ENCODE measurements at places on chromosomes 3 and 15.

DNA sequence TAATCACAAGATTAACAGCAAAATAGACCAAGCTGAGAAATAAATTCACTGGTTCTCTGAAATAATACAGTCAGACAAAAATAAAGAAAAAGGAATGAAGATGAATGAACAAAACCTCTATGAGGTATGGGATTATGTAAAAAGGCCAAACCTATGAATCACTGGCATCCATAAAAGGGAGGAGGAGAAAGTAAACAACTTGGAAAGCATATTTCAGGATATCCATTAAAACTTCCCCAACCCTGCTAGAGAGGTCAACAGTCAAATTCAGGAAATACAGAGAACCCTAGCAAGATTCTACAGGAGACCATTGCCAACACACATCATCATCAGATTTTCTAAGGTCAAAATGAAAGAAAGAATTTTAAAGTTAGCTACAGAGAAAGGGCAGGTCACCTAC lies 649.7 kb upstream of the CBLB start:
- DNase-seq, result no peak

DNA sequence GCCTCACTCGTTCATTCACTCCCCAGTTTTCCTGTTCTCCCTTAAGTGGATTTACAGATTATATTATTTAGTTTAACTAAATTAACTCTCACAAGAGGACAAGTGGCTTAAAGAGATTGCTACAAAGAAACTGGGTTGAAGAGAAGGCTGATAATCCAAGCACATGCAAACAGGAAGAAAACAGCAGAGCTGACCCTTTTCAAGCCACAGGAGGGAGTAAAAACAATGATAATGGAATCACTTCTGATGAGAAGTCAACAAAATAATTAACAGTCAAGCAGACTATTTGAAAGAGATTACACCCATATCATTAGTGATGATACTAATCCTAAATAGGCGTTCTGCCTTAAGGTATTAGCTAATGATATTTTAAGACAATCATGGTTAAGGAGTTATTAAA lies 31.7 kb downstream of the BOC start:
- DNase-seq, result no peak

DNA sequence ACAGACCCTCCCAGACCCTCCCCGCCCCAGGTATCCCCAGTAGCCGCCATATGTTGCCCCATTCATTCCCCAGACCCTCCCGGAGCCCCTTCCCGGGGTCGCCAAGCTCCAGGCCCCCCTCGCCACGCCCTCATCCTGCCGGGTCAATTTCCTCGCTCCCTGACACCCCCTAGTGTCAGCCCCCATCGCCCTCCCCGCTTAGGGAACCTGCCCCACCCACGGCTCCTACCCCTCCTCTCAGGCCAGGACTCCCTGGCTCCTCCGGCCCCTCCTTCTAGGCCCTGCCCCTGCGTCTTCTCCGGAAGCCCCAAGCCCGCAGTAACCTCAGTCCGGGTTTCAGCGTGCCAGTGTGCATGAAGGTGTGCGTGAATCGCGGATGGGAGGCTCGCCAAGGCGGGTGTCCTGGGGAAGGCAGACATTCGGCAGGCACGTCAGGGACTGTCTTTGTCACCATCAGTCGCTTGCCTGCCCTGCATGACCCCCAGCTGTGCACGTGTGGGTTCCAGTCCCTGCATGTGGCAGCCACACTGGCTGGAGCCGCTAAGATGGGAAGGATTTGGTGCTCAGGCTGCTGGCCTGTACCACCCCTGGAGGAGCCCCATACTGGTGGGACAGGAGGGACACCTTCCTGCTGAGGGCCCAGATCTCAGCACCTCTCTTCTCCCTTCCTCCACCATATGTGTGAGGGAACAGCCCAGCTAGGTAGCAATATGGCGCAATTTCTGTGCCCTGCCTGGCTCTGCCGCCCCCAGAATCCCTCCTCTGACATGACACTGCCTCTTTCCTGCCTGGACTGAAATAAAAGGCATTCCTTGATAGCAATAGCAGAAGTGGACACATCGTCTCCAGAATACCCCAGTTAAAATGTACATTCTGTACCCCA lies 693 bp downstream of the DISP2 start:
- peak; percentile 42 for DNase-seq

DNA sequence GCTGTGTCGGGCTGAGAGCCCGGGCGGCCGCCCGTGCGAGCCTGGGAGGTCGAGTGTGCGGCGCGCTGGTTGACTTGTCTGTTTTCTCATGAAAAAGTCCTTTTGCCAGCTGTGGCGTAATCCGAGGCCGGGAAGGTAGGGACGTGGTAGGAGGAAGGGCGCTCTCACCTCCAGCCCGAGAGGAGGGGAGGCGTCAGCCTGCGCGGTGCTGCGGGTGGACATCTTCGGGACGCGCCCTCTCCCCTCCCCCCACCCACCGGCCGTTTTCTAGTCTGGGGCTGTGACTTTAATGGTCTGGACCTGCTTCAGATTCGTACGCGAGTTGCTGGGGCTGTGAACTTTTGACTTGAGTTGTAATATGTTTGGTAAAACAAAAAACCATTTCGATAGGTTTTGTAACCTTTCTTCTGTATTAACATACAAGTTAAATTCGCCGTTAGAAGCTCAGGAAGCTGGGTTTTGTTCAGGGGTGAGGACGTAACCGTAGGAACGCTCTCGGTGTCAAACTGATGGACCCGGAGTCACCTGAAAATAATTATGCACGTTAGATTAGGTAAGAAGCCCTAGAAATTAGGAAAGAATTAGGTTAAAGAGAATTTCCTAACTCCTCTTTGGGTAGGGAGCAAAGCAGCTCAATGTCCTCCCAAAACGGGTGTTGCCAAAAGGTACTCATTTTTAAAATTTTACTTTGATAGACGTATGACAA lies 762 bp downstream of the NCK1 start:
- peak; percentile 61 for DNase-seq

DNA sequence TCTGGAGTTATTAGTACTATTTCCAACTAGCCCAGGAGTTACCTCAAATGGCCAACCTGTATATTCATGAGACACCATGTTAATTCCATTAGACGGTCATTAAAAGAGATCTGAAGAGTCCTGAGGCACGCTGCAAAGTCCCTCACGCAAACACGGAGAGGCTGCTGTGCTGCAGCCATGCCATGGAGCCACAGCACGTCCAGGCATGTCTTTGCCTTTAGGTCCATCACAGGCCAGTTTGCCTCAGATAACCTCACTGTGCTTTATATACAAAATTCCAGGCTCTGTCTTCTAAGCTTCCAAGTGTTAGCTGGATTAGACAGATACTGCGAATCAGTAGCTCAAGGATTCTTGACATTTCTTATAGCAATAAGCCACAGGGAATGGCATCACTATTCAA lies 9.8 kb upstream of the PLAAT1 start:
- no peak for DNase-seq

GRCh38 chr3:134544316-134544715 lies 58.5 kb downstream of the CEP63 start:
- no peak for DNase-seq
